ENCODE measurements at places on chromosomes 11 and 22.

GRCh38 chr11:63993993-63994392, 7.8 kb downstream of the OTUB1 start:
- DNase-seq = no peak

DNA sequence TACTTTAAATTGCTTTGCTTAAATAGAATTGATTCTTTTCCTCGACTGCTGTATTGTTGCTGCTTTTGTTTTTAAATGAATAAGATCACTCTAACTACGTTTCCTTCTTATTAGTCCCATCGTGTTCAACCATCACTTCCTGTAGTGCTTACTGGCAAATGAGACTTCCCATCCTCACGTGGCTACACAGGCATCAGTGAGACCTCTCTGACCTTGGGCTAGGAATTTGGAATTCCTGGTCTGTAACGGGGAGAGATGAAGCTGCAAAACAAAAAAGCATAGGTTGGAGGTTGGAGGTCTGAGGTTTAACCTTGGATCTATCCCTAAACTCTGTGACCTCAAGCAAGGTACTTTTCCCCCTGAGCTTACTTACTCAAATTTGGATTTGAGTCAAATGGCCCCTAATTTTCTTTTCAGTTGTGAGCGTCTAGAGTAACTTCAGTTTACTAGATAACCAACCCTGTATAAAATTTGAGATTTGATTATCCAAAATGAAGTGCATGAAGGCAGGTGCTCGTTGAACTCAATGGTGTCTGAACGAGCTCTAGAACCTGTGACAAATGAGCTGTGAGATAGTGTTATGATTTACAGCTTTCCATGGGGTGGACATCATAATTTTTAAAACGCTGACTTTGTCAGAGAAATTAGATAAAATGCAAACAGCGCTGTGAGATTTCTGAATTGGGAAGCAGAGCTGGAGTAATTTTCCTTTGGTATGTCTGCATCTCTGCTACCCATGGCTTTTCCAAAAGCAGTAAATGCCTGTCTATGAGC, 151.2 kb downstream of the DBX1 start:
- DNase-seq = no peak

DNA sequence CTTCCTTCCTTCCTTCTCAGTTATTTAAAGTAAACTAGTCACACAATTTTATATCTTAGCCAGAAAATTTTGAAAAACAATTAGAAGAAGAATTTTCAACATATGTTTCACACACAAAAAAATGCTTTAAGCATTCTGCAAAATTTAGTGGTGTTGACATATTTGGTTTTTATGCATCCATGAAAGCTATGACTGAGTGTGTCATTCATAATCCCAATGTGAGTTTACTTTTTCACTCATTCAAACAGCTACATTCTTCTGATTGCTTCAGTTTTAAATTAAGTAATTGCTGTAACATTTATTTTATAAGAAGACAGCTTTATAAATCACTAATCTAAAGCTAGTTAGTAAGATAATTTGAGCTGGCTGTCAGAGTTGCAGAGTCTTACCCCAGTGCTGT, 453.5 kb downstream of the LRRC4C start:
- DNase-seq = no peak

GRCh38 chr11:116970485-116971292, 127.5 kb downstream of the SIK3 start:
- DNase-seq = no peak

- DNase-seq = no peak
Observed at GRCh38 chr22:43796567-43796966, 15.5 kb downstream of the EFCAB6 start.

GRCh38 chr11:111878385-111878848, 548 bp downstream of the FDXACB1 start:
- no peak for DNase-seq

- DNase-seq = no peak
Observed at GRCh38 chr11:15560689-15561467, 446.2 kb downstream of the INSC start.

DNA sequence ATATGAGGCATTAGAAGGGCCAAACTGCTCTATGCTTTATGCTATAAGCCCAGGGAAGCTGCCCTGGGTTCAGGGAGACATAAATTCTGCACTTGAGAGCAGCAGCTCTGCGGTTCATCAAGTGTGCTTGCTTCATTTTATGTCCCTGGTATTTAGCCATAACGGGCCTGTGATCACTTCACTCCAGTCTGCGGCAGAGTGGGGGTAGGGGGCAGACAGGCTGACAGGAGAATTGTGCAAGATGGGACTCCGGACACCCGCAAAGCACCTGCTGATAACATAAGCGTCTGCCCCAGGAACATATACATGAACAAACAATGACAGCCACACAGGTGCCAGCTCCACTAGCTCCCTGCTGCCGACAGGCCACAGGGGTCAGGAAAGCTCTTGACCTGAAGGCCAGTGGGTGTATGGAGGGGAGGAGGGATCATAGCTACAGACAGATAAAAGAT, 56.1 kb downstream of the SMCO4 start:
- no peak for DNase-seq

DNA sequence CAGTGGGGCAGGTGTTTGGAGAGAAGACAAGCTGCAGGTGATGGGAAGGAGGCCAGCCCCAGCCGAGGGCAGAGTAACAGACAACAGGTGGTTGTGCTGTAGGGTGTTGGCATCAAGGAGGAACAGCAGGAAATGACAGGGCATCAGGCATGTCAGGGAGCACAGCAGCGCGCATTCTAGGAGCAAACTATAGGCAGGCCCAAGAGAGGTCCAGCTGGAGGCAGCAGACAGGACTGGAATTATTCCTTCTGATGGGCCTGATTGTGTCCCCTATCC, 13.6 kb downstream of the ADM start:
- no peak for DNase-seq

DNA sequence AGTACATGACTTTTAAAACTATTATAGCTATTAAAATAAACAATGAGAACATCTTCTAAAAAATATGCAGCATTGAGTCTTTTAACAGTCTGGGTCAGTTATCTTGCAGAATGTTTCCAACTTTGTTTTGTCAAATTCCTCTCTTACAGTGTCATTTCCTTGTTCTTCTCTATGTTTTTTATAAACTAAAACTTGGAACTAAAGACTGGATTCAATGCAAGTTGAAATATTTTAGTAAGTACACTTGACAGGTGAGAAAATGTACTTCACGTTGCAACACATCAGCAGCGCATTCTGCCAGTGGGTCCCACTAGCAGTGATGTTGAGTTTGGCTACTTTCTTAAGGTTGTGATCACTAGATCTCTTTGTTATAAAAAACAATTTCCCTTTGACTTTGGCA, 1407.6 kb upstream of the RAG2 start:
- no peak for DNase-seq

- DNase-seq = no peak
Observed at GRCh38 chr11:104073950-104074705, 37.7 kb downstream of the DDI1 start.

DNA sequence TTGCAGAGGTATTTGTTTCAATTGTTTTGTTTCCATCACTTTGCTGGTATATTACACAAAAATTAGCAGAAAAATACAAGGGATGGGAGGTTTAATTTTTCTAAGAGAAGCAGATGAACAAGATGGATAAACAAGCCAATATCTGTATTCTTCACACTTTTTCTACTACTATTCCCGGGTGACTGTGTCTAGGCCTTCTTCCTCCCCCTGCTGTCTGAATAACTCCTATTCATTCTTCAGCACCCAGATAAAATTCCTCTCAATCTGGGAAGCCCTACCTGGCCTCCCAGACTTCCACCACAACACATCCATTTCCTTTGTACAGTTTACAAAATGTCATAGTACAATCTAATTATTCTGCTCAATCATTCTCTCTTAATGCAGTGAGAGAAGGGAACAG, 666.6 kb upstream of the TENM4 start:
- no peak for DNase-seq

DNA sequence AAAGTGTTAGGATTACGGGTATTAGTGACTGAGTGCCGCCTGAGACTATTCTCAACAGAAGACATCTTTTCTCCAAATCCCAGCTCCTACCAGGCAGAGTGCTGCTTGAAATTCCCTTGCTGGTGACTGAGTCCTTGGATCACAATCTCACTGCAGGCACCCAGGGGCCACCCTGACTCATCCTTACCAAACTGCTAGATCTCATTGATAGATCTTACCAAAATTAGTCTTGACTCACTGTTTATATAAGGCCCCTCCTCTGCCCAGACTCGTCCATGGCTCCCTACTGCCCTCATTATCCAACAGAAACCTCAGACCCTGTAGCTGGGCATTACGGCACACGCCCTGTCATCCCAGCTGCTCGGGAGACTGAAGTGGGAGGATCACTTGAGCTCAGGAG, 14.7 kb downstream of the TBC1D10A start:
- no peak for DNase-seq

DNA sequence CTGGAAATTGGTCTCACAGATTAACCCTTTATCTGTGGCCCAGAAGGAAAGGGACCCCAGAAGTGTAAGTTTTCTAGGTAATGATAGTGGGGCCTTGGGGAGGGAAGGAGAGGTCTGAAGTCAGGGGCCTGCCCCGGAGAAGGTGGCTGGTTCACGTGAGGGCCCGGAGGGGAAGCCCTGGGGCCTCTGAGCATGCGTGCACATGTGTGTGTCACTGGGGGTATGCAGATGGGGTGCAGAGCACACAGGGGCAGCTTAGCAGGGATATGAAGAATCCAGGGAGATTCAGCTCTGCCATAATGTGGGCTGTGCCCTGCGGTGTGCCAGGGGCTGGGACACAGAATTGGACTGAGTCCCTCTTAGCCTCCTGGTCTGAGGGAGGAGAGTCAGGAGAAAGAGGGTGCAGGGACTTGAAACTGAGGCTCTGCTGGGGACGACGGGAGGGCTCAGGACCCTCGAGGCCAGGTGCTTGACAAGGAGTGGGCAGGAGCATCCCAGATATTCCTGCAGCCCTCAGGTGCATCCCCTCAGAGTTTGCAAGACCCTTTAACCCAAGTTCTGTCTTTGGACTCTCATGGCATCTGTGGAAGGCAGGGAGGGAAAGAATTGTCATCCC, 15.5 kb downstream of the MYO7A start:
- DNase-seq = no peak

DNA sequence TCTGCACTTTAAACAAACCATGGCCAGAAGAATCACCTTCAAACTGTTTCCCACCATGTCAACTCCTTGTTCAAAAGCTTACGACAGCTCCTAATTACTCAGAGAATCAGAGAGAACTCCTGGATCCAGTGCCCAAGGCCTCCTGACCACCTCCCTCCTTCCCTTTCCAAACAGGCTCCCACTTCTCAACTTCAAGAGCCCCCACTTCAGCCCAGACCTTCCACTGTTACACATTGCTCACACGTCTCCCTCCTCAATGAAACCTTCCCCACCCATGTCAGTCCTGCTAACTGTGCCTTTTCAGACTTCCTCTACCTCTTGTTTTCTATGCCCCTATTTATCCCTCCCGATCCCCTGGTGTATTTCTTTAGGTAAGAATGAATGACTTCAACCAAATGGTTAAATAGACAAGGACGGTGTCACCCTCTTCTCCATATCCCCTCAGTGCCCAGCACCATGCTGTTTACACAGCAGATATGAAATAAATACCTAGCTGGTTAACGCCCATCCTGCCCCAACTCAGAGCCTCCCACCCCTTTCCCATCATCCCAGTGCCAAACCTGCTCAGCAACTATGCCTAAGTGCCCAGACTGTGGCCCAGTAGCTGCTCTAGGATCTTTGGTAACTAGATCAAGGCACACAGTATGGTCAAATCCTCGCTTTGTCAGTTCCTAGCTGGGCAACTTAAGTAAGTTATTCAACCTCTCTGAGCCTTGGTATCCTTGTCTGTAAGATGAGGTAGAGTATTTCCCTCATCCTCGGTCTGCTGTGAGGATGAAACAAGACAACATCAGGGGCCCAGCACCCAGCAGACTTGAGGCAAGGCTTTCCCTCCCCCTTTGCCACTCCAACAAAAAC, 36.8 kb downstream of the PLEKHA7 start:
- DNase-seq = no peak

GRCh38 chr11:48210052-48210451, 6.6 kb upstream of the OR4B1 start:
- DNase-seq = no peak

GRCh38 chr11:72004515-72005346, 6.0 kb downstream of the IL18BP start:
- peak; percentile 15 for DNase-seq

- DNase-seq = no peak
Observed at GRCh38 chr11:111115890-111116289, 129.6 kb upstream of the POU2AF2 start.

GRCh38 chr11:68056317-68057285, 17.8 kb downstream of the TCIRG1 start:
- no peak for DNase-seq

GRCh38 chr11:46296528-46297448, 19.3 kb downstream of the CREB3L1 start:
- no peak for DNase-seq

GRCh38 chr22:30500628-30501027, 4.9 kb downstream of the SEC14L4 start:
- DNase-seq = no peak

GRCh38 chr22:24730864-24731263, 43.7 kb downstream of the PIWIL3 start:
- no peak for DNase-seq

DNA sequence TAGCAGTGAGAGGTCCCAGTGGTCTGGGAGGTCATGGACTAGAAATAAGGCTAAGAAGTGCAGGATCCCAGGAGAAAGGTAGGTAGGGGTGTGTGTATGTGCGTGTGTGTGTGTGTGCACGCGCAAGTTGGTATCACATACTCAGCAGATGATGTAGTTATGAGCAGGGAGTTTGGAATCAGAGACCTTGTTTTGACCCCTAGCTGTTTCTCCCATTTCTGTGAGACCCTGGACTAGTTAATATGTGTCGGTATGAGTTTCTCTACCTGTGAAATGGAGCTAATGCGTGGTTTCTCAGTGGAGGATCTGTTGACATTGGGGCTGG, 1.3 kb downstream of the SERPING1 start:
- DNase-seq = no peak

GRCh38 chr11:11444027-11444803, 91.2 kb upstream of the CSNK2A3 start:
- DNase-seq = no peak

DNA sequence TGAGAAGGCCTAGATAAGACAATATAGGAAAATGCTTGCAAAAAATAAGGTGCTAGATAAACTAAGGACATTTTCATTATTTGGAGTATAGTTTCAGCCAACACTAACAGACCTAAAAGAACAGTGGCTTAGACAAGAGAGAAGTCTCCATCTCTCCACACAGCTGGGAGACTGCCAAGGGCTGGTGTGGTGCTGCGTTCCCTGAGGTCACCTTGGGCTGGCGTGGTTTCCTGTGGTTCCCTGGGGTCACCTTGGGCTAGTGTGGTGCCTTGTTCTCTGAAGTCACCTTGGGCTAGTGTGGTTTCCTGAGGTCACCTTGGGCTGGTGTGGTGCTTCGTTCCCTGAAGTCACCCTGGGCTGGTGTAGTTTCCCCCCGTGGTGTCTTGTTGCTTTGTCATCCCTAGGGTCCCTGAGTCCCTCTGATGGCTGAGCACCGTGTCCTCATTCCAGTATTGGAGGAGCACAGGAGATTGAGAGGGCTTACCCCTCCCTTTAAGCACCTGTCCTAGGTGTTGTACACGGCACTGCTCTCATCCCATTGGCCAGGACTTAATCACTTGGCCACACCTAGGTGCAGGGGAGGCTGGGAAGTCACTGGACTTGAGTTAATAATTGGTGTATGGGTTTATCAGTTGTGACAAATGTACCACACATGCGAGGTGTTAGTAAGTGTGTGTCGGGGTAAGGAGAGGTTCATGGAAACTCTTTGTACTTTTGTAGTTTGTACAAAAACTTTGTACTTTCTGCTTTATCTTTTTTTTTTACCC, 14.9 kb downstream of the SAMM50 start:
- DNase-seq = no peak

Data from omental fat pad (tissue), 4 donors.